ENCODE measurements at places on chromosomes 3 and 15.

DNA sequence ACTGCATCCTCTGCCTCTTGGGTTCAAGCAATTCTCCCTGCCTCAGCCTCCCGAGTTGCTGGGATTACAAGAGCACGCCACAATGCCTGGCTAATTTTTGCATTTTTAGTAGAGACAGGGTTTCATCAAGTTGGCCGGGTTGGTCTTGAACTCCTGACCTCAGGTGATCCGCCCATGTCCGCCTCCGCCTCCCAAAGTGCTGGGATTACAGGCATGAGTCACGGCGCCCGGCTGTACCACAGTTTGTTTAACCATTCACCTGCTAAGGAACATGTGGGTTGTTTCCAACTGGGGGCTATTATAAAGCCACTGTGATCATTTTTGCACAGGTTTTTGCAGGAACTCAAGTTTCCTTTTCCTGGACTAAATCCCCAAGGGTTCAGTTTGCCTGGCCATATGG lies 123.2 kb upstream of the RAP2B start:
- no peak for DNase-seq

DNA sequence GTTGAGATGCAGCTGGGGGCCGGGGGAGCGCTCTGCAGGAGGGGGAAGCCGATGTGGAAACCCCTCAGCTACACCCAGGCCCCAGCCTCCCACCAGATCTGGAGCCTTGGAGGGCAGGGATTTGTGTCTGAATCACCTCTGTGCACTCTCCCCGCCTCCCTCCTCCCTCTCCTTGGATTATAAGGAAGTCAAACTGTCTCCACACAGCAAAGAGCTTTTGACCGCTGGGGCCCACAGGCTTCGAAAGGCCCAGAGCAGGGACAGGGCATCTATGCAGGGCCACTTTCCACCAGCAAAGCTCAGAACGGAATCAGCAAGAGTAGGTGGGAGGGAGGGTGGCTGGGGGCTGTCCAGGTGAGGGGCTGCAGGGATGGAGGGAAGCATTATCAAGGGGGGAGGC lies 68.9 kb downstream of the IQSEC1 start:
- no peak for DNase-seq

DNA sequence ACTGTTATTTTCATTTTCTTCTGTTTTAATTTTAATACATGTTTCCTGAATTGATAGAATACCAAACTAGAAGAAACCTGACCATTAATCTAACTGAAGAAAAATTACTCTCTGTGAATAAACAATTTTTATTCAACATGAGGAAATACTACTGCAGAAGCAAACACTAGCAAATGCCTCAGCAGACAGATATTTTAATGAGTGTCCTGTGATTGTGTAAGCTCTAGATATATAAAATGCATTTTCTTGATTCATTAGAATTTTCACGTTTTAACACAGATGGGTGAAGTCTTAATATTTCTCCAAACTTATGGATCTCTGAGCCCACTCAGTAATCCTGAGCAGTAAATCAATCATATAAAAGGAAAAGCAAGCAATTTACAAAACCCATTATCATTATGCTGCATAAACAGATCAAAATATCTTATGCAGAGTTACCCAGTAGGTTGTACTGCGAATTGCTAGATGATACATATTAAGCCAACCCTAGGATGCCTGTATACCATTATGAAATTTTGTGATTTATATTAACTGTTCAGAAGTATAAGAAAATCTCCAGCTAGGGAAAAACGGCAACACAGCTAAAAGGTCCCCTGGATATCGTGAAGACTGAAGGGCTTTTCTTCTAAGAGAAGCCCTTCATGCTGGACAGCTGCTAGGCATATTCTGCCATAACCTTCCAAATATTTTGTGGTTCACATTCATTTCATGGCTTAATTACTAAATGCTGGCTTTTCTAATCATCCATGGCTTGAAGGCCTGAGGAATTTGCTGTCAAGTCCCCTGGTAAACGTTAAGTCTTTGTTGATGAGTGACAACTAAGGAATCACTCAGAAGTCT lies 157.7 kb upstream of the TGFBR2 start:
- DNase-seq, result no peak

- no peak for DNase-seq
These were observed 53.2 kb downstream of the ACAD9 start for GRCh38 chr3:128932516-128933212.

DNA sequence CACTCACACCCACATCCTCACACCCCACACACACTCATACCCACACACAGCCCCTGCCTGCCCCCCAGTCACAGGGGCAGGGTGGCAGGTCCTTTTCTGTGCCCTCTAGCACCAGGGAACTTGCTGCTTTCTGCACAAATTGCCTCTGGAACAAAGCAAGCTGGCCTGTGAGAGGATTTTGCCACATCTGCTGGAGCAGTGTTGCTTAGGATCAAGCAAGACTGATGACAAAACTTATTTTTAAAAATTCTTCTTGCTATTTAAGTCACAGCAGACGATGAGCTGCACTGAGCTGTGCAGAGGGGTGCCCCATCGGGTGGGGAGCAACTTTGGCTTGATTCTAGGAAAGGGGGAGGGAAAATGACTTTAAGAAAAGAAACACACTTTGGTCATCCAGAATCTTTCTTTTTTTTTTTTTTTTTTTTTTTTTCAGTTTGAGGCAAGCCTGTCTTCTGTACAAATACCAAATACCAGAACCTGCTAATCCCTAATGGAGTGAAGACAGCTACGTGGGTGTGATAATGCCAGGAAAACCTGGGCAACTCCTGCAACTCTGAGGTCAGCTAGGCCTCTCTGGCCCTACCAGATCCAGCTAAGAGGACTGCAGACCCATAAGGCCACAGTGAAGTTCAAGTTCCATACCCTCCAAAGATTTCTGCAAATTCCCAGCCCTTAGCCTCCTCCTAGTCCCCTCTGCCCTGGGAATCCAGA lies 195.3 kb downstream of the ABHD5 start:
- no peak for DNase-seq

DNA sequence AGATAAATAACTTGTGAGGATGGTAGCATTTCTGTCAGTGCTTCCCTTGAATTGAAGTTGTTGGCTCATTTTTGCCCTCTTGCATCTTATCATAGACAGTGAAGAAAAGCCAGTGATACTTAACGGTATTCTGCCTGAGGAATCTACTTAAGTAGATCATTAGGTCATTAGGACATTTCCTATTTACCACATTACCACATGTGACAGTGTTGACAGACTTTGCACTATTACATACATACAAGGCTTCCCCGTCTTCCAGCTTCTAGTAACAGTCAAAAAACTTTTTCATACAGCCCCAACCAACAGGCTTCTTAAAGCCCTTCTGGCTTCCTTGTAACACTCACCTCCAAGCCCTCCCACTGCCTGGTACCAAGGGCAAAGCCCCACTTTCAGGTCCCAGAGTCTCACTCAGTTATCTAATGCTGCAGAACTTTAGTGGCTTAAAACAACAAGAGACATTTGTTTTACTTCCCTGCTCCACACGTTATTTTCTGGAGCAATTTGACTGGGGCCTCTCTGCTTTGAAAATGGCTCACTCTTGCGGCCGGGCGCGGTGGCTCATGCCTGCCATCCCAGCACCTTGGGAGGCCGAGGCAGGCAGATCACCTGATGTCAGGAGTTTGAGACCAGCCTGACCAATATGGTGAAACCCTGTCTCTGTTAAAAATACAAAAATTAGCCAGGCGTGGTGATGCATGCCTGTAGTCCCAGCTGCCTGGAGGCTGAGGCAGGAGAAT lies 40.0 kb downstream of the ASB7 start:
- no peak for DNase-seq

DNA sequence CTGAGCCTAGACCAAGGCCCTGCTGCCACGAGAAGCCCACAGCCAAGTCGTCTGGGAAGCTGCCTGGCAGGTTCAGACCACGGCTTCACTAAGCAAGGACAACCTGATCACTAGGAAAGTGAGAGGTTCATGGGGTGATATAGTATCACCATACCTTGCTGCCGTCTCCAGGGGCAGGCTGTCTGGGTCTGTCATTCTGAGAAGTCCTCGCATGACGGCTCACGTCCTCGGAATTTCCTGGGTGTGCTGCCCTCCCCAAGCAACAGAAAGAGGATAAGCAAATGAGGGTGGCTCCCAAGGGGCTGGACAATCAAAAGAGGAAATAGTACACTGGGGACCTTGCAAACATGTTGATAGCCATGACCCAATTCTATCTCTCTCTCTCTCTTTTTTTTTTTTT lies 207.4 kb upstream of the IGF1R start:
- no peak for DNase-seq

- no peak for DNase-seq
These were observed 576.7 kb downstream of the MFSD1 start for GRCh38 chr3:159378396-159379194.

DNA sequence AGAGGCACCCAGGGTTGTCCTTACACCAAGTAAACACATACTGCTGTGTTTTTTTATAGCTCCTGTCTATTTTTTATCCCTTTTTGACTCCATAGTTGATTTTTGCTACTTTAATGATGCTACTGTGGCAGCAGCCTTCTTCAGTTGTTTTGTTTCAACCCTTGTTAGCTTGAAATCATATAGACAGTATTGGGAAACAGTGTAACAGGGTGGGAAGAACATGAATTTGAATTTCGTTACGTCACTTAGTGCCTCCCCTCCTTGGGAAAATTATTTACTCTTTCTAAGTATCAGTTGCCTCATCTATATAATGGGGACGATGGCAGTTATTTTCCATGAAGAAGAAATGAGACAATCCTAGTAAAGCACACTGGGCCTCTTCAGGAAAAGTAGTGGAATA lies 409.8 kb upstream of the TPRG1 start:
- DNase-seq, result no peak

DNA sequence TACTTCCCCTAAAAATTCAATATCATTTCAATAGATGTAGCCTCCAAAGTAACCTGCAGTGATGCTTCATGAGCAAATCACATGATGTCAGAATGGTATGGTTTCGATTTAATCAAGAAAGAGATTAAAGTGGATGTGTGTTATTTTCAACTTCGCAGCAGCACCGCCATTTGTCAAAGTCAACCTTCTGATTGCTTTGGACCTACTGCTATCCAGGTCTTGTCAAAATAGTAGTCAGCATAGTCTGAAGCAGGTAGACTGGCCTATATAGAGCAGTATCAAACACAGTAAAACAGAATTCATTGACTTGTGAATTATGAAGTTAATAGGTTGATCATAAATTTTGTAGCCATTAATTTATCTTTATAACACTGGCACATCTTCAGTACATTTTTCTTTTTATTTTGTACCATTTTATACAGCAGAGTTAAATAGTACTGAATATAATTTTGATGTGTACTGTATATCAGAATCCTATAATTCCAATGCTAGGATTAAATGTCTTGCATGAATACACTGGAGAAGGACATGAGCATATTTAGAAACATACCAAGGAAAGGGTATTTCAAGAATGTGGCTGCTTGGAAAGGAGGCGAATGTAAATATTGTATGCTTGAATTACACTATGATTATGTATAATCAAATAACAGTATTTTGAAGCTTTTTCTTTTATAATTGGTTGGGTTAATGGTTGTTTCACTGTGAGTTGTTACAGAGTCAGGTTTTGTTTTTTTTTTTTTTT lies 79.6 kb downstream of the CDIN1 start:
- no peak for DNase-seq

GRCh38 chr3:65614585-65614984 lies 424.1 kb downstream of the MAGI1 start:
- DNase-seq, result no peak

GRCh38 chr3:122982216-122983185 lies 45.1 kb downstream of the SEMA5B start:
- DNase-seq, result no peak

DNA sequence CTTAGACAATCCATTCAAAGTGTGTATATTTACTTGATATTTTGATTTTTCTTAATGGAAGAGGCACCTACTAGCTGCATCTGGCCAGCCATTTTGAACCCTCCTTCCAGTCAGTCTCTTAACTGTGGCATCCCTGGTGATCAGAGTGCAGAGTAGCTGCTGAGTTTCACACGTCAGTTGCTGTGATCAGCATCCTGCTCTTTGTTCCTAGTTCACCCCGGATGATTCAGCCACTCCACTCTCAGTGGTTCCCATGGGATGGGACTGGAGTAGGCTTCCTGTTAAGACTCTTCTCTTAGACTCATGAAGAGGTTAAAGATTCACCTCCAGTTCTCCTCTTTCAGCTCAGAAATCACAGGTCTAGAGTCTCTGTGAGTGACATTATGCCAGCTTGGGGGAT lies 75.8 kb downstream of the STXBP5L start:
- DNase-seq, result no peak

GRCh38 chr3:192914848-192915247 lies 2.8 kb downstream of the MB21D2 start:
- no peak for DNase-seq

DNA sequence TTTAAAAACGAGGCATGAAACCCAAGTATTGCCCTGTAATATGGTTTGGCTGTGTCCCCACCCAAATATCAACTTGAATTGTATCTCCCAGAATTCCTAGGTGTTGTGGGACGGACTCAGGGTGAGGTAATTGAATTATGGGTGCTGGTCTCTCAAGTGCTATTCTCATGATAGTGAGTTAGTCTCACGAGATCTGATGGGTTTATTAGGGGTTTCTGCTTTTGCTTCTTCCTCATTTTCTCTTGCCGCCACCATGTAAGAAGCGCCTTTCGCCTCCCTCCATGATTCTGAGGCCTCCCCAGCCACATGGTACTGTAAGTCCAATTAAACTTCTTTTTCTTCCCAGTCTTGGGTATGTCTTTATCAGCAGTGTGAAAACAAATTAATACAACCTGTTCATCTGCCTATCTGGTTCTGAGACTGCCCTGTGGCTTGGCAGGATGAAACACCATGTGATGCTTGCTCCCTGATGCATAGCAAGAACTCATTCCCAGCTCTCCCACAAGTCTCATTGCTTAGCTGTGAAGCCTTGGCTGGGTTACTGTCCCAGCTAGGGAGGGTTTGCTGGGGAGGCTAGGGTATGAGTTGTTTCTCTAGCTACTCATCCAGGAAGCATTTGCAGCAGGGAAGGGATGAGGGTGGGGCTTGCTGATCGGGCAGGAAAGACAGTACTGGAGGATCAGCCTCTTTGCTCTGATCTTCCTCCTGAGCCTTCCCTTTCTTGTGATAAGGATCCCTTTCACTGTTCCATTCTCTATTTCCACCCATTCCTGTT lies 3.7 kb upstream of the SQOR start:
- DNase-seq, result peak; percentile 90

DNA sequence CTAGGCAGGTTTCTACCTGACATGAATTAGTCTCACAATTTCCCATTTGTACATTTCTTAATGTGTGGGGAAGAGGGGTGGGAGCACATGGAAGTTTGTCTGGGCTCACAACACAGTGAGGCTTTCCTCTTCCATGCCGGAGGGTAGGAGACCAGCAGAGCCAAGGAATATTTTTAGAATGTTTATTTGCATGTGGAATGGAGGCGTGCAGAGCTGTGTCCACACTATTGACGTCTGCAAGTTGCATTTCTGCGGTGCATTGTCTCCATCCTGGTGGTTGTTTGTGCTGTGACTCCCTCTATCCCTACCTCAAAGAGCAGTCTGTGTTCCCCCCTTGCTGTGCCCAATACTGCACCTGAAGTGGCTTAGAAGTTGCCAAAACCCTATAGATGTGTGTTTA lies 103.1 kb upstream of the LRTM1 start:
- no peak for DNase-seq

DNA sequence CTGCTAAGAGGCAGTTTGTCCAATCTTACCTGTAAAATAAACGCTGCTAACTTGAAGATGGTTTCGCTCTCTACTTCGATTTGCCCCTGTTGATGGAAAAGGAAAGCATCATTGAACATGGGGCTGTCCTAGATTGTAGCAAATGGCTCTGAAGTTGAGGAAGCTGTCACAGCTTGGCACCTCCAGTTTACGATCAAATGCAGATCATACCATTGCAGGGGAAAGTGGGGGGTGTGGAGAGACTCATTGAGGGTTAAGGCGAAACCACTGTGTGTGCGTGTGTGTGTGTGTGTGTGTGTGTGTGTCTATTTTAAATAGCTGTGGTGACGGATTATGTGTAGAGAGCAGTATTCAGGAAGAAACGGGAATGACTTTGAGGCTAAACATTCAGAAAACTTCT lies 127.6 kb upstream of the LMOD3 start:
- DNase-seq, result no peak
